NCI-H187 (cell line): ENCODE measurements at places on chromosomes 11 and 22.

- DNase-seq: no peak
Measured at GRCh38 chr22:36760786-36761185, 15.1 kb downstream of the IFT27 start.

DNA sequence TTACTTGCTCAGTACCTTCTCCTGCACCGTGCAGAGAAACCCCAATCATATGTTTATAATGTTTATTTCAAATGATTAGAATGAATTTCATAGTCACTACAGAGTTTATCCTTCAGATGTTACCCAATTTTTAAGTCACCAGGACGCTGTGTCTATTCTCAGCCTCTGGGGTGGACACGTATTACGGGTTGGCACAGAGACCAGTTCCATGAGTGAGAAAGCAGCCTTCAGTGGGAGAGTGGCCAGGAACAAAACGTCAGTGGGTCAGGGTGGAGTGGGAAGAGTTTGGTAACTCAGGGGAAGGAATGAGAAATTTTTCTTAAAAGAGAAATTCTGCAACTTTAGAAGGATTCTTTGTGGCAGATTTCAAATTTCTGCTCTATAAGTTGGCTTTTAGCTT, 77.1 kb upstream of the MTMR2 start:
- DNase-seq: no peak

DNA sequence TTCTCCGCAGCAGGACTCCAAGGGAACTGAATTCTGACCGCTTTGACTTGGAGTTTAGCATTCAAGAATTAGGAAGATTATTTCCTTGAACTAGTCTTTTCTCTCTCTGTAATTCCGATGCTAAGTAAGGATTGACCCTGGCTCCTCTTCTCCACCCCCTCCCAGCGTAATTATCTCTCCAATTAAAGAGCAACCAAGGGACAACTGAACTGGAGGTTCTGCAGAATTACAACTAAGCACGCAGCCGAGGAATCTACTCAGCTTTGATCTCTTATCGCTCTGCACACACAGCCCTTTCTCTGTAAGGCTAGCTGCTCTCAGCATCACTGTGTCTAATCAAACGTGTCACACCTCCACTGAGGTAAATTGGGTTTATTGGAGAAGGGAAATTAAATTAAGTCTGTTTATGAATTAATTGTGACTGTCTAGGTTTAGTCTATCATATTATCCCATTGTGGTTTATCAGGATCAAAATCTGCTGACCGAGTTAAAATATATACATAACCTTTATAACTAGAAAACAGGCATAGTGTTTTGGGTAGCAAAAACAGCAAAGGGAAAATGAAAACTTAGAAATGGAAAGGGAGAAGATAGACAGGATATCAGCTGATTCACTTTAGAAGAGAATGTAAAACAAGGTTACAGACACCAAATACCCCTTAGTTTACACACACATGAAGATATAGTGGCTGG, 241.3 kb upstream of the LARGE1 start:
- no peak for DNase-seq

DNA sequence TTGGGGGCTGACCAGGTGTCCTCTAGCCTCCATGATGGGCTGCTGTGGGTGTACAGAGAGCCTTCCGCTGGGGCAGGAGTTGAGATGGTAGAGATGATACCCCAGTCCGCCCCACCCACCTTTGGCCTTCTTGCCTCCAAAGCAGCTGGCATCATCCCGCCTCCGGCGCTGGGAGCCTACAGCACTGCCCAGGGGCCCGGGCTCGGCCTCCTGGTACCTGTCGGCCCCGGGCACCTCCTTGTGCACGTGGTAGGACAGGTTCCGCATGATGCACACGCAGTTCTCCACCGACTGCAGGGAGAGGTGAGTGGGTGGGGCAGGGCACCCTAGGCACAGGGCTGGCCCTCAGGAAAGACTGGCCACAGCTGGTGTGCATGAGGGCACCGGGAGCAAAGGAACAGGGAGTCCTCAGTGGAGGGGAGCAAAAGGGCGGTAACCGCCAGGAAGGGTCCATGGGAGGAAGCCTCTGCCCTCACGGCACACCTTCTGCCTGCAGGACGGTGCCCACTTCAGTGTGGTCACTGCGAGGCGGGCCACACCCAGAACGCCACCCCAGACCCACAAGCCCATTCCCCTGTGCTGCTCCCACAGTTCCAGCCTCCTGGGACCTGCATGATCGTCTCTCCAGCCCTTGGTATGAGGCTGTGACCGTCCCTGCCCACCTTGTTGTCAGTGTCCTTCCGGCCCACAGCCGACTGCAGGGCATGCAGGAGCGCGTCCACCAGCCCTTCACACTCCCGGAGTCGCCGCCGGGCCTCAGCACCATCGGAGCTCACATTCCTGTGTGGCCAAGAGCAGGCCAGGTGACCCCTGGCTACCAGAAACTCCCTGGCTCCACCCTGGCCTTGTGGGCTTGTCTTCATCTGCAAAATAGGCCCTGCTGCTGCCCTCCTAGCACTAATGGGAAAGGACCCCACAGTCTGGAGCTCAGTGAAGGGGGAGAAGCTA, 36.0 kb upstream of the TXNRD2 start:
- DNase-seq: no peak

DNA sequence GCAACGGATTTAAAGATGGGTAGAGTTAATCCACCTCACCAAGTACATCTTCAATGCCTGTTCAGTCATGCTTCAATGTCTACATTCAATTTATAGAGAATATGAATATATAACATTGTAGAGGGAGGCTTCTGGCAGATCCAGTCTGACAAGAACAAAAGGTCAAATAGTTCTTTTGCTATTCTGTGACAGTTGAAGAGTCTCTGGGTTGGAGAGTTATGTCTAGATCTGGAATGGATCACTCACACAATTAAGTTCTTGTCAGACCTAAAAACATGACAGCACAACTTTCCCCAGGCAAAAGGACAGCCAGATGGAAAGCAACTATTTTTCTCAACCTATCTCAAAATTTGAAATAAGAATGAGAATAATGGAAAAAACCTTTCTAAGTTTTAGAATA, 15.3 kb upstream of the GAB2 start:
- no peak for DNase-seq

DNA sequence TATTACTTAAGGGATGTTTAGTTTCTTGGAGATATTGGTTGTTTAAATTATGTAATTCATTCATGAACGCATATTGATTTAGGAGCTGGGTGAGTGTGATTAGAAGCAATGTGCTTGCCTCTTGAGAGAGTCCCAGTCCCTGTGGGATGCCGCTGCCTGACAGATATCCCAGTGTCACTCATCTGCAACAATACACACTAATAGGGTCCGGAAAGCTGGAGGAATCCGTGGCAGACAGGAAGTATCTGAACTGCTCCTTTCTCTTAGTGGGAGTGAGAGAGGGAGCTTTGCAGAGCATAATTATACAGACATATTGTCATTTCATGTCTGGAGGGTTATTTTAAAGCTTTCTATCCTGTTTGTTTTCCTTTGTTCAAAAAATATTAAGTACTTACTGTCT, 17.4 kb downstream of the AMOTL1 start:
- no peak for DNase-seq

DNA sequence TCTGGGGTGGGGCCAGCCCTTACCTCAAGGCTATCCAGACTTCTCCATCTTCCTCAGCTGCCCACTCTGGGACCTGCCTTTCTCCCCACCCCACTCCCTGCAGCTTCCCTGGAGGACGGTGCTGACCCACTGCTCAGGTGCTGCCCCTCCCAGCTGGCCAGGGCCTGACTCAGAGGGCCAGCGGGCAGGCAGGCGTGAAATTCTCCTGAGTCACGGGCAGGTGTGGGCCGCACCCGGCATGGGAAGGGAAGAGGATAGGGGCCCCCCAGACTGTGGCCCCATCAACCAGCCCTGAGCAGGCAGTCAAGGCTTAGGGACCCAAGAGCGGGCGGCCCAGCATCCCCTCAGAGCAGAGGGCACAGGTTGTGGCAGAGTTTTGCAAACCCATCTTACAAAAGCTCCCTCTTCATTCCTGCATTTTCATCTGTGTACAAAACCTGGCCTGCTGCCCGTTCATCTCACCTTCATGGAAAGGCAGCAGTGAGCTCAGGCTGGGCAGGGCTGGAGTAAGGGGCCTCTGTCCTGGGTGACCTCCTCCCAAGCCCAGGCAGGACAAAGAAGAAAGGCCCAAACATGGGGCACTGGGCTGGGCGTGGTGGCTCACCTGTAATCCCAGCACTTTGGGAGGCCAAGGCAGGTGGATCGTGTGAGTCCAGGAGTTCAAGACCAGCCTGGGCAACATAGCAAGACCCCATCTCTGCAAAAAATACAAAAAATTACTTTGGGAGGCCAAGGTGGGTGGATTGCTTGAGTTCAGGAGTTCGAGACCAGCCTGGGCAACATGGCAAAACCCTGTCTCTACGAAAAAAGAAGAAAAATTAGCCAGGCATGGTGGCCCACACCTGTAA, 6.1 kb downstream of the RHOD start:
- DNase-seq: no peak

DNA sequence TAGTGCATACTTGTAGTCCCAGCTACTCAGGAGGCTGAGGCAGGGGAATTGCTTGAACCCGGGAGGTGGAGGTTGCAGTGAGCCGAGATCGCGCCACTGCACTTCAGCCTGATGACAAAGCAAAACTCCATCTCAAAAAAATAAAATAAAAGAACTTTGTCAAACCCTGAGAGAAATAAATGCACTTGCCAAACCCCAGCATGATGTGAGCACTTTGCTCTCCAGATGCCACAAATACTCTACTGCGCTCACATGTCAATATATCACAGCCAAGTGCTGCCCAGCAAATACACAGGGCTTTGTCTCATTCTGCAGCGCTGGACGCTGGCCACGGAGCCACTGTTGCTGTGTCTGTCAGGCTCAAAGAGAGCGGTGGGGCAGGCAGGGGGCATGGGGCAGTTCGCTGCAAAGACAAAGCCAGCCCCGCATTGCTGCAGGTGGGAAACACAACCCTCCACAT, 45.1 kb downstream of the AHNAK start:
- no peak for DNase-seq

DNA sequence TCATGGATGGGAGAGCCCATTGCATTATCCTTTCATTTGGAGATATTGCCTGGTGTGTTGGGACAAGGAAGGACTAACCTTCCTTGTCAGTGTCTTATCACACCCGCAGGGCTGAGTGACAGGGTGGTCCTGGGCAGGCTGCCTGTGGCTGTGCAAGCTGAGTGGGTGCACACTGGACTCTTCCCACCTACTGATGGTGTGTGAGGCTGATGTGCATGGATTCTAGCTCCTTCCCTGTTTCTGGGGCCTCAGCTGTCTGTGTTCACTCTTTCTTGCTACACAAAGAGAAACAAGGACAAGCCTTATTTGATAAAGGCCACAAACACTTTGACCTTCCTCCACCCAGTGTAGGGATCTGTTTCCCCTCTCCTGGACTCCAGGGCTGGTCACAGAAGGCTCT, 22.0 kb downstream of the TBX1 start:
- no peak for DNase-seq

DNA sequence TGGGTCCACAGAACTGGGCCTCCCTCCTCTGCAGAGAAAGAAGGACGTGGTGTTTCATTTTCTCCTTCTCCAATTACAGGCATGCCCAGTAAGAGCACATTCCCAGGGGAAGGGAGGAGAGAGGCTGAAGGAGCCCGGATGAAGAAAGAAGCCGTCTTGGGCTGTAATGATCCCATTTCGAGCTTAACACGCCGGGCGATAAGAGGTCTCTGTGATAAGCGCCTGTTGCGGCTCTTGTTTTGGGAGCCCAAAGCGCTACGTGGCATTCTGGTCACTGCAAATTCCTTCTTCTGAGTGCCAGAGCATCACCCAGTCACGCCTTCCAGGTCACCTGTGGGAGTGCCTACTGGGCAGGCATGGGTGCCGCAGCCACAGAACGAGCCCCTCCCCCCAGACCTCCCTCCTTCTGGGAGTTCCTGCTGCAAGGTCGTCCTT, 57.5 kb downstream of the ANO1 start:
- peak; percentile 15 for DNase-seq

GRCh38 chr11:20253796-20254195, 93.5 kb upstream of the DBX1 start:
- DNase-seq: no peak

DNA sequence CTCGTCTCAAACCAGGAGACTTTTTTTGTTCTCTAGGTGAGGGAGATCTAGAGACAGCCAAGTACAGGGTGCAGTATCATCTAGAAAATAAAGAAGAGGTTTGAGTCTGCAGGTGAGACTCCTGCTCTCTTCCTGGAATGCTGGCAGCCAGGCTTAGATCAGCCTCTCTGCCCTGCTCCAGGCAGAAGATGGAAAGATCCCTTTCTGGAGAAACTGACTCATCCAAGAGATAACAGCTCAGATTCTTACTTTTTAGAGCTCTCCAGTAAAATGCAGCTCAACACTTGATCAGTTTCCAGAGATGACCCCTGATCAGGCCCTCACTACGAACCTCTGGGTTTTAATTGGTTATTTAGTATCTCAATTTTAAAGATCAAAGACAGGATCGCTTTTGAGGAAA, 44.6 kb upstream of the EHF start:
- no peak for DNase-seq

DNA sequence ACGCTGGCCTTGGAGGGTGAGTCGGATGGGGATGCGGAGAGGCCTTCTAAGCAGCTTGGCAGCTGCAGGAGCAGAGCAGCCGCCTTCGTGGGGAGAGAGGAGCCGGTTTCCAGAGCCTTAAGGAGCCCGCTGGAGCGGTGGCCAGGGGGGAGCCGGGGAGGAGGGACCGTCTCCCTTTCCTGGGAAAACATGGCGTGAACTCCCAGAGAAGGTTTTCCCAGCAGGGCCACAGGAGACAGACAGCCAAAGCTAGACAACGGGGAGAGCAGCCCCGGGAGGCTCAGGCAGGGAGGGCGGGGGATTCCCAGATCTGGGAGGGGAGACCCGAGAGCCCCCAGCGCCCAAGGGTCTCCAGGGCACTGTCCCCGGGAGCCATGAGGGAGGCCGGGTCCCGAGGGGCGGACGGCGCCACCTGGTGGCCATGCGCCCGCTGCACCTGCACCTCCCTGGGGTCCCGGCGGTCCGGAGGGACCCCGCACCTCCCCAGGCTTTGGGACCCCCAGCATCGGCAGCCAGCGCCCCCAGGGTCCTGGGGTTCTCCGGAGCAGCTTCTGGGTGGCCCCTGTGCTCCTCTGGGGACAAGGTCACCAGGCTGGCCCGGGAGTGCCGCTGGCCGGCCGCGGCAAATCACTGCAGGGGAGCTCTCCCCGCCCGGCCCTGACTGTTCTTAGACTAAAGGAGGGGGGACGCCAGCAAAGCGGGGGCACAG, 2.4 kb upstream of the SYT8 start:
- no peak for DNase-seq

DNA sequence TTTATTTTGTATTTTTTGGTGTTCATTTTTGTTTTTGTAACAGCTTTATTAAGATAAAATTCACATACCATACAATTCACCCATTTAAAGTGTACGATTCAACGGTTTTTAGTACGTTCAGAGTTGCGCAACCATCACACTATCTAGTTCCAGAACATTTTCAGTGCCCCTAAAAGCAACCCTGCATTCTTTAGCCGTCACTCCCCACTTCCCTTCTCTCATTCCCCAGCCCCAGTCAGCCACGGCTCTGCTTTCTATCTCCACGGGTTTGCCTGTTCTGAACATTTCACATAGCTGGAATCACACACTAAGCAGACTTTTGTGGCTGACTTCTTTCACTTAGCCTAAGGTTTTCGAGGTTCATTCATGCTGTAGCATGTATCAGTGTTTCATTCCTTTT, 9.6 kb upstream of the KCNQ1OT1 start:
- no peak for DNase-seq

GRCh38 chr11:68890490-68891231, 13.0 kb downstream of the MRPL21 start:
- DNase-seq: no peak
